Left hindlimb (tissue), 1 donor: ENCODE measurements at places on chromosomes 12 and 14.

- DNase-seq = peak; percentile 99
Observed at GRCh38 chr12:57893431-57894353, 47.2 kb upstream of the CTDSP2 start.

DNA sequence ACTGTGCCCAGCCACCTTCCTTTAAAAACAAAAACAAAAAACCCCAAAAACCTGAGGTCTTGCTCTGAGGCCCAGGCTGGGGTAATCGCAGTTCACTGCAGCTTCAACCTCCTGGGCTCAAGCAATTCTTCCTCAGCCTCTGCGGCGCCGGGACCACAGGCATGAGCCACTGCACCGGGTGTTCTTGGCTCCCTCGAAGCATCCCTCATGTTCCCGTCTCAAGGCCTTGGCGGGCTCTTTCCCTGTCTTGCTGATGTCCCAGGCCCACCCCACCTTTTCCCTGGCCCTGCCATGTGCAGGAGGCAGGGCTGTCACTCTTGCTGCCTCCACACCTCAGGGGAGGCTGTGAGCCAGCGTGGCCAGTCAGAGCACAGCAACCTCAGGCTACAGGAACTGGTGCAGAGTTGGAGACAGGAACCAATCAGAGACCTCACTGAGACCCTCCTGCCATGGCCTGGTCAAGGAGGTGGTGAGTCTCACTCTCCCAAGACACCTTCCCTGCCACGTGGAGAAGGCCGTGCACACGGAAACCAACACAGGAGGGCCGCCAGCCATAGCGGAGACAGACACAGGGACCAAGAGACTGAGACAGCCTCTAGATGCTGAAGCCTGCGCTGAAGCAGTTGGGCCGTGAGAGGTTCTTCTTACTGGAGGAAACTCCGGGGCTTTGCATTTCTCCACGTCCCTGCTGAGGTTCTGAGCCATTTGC lies 6.0 kb upstream of the AMN start:
- peak; percentile 13 for DNase-seq

- DNase-seq = no peak
Observed at GRCh38 chr14:85416771-85417170, 113.2 kb upstream of the FLRT2 start.

GRCh38 chr14:103545915-103546651 lies 16.4 kb downstream of the BAG5 start:
- DNase-seq = peak; percentile 33

DNA sequence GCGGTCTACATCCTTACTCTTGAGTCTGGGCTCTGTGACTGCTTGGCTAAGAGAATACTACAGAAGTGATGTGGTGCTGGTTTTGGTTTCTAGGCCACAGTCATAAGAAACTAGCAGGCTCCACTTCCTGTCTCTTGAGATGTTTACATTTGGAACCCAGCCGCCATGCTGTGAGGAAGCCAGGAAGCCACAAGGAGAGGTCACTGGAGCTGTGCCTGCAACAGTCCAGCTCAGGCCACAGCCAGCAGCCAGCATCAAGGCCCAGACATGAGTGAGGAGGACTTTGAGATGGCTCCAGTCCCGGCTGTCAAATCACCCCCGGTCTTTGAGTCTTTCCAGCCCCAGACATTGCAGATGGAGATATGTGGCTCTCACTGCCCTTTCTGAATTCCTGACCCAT lies 12.9 kb upstream of the FAM181A start:
- no peak for DNase-seq

GRCh38 chr14:22596354-22596879 lies 1.7 kb upstream of the ABHD4 start:
- DNase-seq = no peak

GRCh38 chr14:104311358-104311757 lies 173.0 kb downstream of the KIF26A start:
- DNase-seq = no peak

- DNase-seq = peak; percentile 79
Observed at GRCh38 chr14:32702562-32702961, 236.1 kb upstream of the NPAS3 start.

- no peak for DNase-seq
Observed at GRCh38 chr12:116916714-116917114, 6.0 kb downstream of the FBXW8 start.

GRCh38 chr12:50049254-50050118 lies 7.9 kb upstream of the ASIC1 start:
- DNase-seq = no peak

GRCh38 chr12:8156416-8156815 lies 399 bp upstream of the ZNF705A start:
- no peak for DNase-seq

DNA sequence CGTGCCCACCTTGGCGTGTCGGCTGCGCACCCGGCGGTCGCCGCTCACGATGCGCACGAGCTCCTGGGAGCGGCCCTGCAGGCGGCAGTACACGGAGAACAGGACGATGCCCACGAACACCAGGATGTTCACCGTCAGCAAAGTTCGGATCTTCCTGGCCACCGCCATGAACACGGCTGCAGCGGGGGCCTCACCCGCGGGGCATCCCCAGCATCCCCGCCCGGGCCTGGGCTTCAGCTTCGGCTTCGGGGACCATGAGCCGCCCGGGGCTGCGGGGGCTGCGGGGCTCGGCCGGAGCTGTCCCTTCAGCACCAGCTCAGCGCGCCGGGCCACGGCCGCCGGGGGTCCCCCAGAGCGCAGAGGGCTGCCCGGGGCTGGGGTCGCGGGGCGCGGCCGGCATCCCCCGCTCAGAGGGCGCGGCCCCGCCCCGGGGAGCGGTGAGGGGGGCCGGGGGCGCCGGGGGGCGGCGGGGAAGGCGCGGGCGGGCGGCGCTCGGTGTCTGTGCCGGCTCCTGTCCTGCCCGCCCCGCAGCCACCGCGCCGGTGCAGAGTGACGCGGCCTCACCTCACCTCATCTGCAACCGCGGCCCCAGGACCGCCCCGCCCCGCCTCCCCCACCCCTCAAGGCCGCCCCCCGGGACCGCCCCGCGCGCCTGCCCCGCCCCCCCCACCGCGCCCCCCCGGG lies at the start of gene GALNT9:
GALNT9 (minus strand) TSS at position 554 of the 684 bp plus-strand sequence; CDS start at position 168, 386 bp downstream.
- DNase-seq = peak; percentile 51

GRCh38 chr12:68352067-68352466 lies 19.9 kb upstream of the MDM1 start:
- DNase-seq = no peak

- no peak for DNase-seq
Observed at GRCh38 chr14:75126121-75126544, 715 bp downstream of the NEK9 start.

GRCh38 chr14:101134161-101134631 lies 230.7 kb upstream of the RTL1 start:
- no peak for DNase-seq
